ENCODE measurements at places on chromosomes 3 and 15. TPM values are rescaled to one million over a fixed set of nuclear protein-coding genes. Genes with fewer than 3 reads are reported as not detected.

DNA sequence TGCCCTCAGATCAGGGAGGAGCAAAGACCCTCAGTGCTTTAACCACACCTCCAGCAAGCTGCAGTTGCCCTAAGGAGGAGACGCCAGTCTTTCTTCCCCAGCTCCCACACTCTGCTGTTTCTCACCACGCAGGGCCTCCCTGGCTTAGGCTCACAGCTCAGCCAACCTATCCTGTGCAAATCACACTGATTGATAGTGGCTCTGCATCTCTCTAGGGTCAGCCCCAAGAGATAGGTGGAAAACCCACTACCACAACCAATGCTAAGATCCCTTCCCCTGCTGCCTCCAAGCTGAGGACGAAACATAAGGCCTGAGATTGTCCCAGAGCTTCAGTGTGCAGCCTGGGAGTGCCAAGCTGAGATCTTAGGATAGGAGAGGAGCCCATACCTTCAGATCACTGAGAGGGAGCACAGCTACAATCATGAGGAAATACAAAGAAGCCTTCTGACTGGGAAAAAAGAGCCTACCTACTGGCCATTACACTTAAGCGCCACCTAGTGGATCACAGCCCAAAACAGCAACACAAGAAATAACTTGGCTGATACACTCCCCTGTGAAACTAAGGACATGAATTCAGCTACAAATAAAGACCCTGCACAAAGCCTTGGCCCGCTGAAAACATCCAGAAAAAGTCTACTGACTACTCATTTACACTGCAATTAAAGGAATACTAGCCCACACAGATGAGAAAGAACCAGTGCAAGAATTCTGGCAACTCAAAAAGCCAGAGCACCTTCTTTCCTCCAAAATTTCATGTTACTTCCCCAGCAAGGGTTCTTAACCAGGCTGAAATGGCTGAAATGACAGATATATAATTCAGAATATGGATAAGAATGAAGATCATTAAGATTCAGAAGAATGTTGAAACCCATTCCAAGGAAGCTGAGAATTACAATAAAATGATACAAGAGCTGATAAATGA is 271.5 kb upstream of the DCBLD2 start:
- DNase-seq = peak; percentile 72

P3H2 gene
- 49.8 TPM for total RNA-seq

NEK10 gene
- 0.29 TPM for total RNA-seq

- DNase-seq = no peak
Measured at GRCh38 chr3:127274200-127274760, 13.6 kb downstream of the PRR20G start.

- no peak for DNase-seq
Measured at GRCh38 chr15:45249125-45249780, 2.8 kb upstream of the SLC28A2 start.

SUCLG2 gene
- total RNA-seq = 22.1 TPM

- DNase-seq = no peak
Measured at GRCh38 chr3:182829761-182830405, 36.6 kb downstream of the ATP11B start.

DNA sequence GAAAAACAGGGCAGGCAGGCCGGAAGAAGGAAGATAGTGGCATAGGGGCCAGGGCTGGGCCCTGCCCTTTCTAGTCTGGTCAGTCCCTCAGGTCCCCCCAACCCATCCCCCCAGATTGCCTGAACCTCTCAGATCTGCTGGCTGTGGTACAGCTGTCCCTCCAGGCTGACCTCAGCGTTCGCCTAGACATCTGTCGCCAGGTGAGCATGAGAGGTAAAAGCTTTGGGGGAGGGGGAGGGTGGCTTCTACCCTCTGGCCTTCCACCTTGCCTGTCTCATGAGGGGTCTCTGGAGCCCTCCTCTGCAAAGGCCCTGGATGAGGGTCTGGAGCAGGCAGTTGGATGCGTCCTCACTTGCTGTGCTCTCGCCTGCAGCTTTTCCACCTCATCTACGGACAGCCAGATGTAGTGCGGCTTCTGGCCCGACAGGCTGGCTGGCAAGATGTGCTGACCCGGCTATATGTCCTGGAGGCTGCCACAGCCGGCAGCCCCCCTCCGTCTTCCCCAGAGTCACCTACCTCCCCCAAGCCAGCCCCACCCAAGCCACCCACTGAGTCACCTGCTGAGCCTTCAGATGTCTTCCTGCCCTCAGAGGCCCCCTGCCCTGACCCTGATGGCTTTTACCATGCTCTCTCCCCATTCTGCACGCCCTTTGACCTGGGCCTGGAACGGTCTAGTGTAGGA is 20.2 kb downstream of the NBEAL2 start:
- DNase-seq = no peak

IFT122 gene
- total RNA-seq = 11.1 TPM

DNA sequence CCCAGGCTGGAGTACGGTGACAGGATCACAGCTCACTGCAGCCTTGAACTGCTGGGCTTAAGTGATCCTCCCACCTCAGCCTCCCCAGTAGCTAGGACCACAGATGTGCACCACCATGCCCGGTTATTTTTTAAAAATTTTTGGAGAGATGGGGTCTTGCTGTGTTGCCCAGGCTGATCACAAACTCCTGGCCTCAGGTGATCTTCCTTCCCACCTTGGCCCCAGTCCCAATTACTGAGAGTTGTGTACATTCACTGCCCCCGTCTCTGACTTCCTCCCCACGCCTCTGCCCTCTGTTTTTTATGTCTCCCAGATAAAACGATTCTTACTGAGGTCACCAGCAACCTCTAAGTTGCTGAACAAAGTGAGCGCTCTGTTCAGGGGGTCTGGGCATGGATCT is 87.7 kb downstream of the LINGO1 start:
- no peak for DNase-seq

KBTBD13 gene
- total RNA-seq = not detected

- no peak for DNase-seq
Measured at GRCh38 chr3:182485301-182485700, 308.0 kb upstream of the ATP11B start.

- peak; percentile 28 for DNase-seq
Measured at GRCh38 chr3:13500133-13500885, 20.2 kb downstream of the HDAC11 start.

DNA sequence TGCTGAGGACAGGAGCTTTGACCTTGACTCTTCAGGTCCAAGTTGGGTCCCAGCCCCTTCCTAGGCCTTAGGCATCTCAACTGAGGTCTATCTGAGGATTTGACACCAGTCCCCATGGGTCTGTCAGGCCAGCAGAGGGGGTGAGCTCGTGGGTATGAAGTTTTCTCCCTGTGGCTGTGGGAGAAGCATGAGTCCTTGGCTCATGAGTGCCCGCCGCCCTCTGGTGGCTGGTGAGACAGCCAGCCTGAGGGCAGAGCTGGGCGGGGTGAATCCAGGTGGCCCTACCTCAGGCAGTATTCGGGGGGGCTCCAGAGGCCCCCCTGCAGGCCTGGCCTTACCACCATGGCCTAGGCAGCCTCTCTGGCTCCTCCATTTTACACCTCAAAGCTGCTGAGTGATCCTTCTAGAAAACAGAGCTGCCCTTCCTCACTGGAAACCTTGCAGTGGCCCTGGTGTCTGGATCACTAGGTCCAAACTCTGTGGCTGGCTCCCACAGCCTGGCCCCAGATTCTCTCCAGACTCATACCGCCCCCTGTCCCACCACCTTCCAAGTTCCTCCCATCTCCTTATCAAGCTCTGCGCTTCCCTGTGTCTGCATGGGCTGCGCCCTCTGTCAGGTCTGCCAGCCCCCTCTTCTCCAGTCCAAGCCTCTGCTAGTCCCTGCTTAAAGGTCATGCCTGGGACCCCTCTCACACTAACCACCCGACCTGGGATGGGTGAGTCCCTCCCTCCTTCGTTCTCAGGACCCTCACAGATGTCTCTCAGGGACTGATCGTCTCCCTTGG is 16.1 kb downstream of the SH2D7 start:
- DNase-seq = peak; percentile 80

- no peak for DNase-seq
Measured at GRCh38 chr3:36812240-36812639, 47.9 kb upstream of the DCLK3 start.

- DNase-seq = peak; percentile 74
Measured at GRCh38 chr15:74635228-74635627, 19.6 kb downstream of the CLK3 start.

CACNA2D3 gene
- 1.3 TPM for total RNA-seq

DNA sequence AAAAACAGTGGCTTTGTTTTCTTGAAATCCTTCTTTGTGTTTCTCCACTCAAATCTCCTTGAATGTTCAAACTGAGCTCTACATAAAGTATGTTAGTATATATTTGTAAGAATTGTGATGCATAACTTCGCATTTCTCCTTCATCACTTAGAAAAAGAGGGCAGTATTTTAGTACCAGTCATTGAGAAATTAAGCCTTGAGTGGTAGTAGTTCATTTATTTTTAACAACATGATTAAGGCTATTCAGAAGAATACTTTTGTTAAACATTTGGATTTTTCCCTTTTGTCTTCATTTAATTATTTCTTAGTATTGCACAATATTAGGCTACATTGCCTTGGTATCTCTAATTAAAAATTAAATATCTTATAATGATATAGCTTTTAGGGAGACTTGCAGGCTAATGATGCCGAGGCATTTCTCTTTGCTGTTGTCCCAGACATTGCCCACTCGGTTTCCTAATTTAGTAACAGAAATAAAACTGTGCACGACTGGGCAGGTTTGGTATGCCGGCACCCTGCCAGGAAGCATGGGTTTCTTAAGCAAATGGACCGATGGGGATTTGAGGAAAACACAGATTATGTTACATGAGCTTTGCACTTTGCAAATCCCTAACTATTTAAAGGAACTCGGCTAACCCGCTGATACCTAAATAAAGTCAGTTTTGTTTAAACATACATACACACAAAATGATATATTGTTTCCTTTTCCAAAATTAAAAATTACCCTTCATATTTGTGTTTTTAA is 54.7 kb downstream of the LRRC28 start:
- peak; percentile 83 for DNase-seq

CHRNA5 gene
- total RNA-seq = 25.0 TPM

Data from Daoy (cell line).